ENCODE measurements at places on chromosomes 1 and 21. TPM values are rescaled to one million over a fixed set of nuclear protein-coding genes. Genes with fewer than 3 reads are reported as not detected.

FBXO2 gene
- total RNA-seq, result 0.56 TPM

C1QA gene
- total RNA-seq, result not detected

ESRRG gene
- total RNA-seq, result 0.56 TPM

NBPF10 gene
- 1.4 TPM for total RNA-seq

KCTD3 gene
- total RNA-seq, result 51.7 TPM

KRTAP21-1 gene
- not detected for total RNA-seq

DSTYK gene
- 18.3 TPM for total RNA-seq

PLD5 gene
- not detected for total RNA-seq

- no peak for DNase-seq
Observed at GRCh38 chr1:51989582-51990477, 670 bp downstream of the RAB3B start.

DNA sequence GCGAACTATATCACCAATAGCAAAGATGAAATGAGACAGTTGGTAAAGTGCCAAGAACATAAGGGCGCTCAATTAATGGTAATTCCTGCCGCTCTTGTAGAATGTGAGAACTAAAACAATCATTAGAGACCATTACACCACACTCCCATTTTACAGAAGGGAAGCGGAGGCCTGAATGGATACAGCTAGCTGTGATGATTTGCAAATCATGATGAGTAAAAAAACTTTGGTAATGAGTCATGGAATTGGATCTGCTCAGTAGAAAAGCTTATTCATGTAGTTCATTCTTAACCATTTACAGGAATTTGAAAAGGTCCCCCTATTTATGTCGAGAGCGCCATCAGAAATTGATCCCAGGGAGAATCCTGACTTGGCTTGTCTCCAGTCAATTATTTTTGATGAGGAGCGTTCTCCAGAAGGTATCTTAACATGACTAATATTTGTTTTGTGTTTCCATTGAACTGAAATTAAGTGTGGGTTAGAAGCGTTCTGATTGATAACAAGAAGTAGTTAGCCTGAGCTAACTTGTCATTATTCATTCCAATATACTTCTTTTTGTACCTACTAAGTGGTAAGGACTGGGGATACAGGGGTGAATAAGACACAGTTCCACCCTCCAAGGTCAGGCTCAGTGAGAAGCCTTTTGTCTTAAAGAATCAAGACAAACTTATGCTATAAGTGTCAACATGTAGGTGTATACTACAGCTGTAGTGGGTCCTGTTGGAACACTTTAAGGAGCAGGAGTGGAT lies 812 bp downstream of the TTC4 start:
- DNase-seq, result peak; percentile 81

DNA sequence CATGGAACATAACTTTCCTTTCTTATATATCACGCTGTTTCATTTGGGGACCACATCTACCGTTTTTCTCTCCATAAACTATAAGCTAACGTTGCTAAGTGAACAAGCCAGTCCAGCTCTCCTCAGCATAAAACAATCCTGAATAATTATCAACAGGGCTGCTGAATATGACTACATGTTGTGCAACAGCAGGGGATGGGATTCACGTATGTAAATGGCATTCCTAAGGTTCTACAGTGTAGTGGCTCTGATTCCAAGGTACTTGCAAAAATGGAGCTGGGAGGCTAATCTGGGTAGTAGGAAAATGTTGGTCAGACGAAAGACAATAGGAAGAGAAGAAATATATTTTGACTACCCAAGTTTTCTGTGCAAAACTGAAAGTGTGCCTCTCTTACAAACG lies 262.8 kb downstream of the RWDD3 start:
- DNase-seq, result no peak

DNA sequence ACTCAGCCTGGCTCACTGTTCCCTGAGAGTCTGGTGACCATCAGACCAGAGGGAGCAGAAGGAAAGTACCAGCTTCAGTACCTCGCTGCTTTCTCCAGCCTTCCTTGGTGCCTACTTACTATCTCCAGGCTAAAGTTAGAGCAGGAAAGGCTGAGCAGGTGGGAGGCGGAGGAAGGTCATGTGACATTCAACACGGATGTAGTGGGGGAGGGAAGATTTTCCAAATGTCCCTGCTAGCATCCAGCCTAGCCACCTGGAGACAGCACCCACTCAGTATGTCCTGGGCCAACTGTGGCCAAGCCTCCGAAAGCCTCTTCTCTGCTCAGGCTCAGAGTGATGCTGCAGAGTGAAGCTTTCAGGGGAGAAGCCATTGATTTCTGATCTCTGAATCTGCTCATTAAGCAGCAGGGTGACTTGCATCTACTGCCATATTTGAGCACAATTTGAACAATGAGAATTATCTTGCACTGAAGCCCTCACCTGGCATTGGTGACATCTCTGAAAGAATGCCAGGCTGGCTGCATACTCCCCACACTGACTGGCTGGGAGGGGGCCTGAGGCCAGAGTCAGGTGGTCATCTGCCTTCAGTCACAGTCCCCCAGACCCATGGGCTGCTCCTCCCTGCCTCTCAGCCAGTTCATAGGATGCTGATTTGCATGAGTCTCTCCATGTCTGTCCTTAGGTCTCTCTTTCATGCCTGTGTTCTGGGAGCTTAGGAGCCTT lies 86.2 kb downstream of the KCND3 start:
- DNase-seq, result no peak

DNA sequence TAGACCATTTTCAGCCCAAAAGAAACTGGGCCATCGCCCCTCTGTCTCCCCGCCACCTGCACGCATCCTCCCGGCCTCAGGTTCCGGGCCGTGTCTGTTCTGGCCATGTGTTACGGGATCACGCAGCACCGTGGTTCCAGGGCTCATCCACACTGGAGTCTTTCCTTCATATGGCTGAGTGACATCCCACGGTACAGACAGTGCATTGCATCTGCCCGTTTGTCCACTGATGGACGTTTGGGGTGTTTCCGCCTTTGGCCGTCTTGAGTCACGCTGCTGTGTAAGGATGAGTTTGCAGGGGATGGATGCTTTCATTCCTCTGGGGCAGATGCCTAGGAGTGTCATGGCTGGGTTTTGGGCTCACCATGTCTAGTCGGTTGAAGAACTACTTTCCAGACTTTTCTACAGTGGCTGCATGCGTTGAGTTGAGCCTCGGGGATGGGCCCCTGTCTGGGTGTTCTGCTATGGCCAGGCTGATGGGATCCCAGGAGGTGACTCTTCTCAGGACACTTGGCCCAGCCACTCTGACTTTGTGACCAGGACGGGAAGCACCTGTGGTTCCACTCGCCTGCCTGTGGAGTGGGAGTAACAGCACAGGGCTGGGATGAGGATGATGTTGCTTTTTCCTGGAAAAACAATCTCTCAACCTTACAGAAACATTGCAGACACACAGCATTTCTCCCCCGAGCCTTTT lies 16.8 kb downstream of the RRP1 start:
- no peak for DNase-seq

DNA sequence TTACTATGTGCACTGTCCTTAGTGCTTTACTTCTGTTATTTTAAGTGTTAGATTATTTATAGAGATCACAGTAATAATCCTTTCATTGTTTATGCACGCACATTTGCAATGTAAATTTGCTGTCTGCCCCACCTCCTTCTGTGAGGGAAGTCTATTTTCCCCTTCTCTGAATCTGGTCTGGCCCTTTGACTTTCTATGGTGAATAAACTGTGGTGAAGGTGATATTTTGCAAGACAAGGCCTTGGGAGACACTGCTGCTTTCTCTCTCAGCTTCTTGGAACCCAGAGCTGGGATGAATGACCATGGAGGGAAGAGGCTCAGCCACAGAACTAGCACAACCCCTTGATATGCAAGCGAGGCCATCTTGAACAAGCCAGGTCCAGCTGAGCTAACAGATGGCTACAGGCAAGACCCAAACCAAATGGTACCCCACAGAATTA lies 156.3 kb downstream of the ST6GALNAC3 start:
- DNase-seq, result no peak

DNA sequence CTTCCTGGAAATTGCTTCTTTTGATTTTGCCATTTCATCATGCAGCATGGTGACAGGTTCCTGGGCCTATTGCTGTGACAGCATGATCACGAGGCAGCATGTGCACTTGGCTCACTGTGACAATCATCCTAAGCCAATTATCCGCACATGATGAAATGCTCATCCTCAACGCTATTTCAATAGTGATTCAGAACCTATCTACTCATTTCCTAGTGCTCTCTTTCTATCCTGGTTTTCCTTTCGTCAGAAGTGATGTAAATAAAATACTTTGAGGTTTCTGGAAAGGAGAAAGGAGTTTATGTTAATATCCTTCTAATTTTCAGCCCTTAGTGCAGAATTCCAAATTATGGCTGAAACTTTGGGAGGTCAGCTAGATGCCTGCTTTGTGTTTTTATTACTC lies 110.6 kb upstream of the ADAMTS5 start:
- peak; percentile 17 for DNase-seq

DNA sequence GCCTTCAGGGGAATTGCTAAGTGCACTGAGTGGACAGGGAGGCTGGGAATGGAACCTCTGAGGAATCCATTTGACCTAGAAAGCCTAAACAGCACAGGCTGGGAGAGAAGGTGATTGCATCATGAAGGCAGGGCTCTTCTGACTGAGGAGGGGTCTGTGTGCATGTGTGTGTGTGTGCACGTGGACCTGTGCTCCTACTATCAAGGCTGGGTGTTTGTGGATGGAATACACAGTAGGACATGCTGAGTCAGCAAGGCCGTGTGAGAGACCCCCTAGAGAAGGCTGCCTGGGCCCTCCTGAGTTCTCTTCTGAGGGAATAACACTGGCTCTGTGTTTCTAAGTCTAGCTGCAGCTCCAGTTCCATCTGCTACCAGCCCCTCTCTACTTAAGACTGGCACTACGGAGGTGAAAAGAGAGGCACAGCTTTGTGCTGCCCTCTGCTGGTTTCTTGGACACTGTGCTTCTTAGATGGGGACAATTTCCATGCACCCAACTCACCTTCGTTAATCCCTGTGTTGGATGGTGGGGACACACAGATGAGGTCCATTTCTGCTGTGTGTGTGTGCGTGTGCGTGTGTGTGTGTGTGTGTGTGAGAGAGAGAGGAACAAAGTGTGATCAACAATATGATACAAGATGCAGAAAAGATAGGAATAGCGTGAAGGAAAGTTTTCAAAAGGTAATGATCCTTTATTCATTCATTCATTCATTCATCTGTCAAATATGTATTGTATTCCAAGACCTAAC lies 6.2 kb upstream of the EFCAB14 start:
- DNase-seq, result peak; percentile 85

- no peak for DNase-seq
Observed at GRCh38 chr1:115289940-115290339, 48.1 kb downstream of the NGF start.

DNA sequence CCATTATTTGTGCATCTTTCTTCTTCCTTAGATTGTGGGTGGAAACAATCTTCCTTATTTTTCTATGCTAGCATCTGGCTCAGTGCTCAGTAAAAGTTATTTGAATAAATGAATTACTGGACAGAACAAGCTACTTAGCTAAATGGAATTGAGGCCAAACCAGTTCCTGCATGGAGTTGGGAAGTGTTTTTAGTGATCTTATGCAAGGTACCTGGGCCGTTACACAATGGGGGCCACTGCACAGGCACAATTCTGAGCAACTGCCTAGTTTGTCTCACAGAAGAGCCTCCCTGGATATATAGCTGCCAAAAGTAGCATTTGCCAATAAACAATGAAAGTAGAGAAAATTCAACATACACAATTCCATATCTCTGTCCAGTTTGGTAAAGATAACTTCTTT lies 27.0 kb upstream of the SERBP1 start:
- no peak for DNase-seq

DNA sequence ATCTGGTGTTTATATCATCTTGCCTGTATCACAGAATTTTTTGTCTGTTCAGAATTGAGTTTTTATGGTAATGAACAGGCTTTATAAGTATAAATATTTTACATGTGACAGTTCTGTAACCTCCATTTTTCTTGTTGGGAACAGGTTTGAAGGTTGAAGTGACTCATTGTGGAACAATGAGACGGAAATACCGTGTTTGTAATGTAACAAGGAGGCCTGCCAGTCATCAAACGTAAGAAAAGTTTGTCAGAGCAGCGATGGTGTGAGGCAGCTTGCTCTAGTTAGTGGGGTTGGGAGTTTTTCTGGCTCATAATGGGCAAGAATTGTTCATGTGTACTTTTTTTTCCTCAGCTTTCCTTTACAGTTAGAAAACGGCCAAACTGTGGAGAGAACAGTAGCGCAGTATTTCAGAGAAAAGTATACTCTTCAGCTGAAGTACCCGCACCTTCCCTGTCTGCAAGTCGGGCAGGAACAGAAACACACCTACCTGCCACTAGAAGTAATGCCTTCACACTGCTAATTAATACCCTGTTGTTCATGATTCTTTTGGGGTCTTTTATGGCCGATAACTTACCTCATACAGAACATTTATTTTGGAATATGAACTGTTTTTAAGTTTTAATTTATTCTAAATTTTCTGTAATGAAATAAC lies 75.2 kb upstream of the TEKT2 start:
- DNase-seq, result peak; percentile 74

DNA sequence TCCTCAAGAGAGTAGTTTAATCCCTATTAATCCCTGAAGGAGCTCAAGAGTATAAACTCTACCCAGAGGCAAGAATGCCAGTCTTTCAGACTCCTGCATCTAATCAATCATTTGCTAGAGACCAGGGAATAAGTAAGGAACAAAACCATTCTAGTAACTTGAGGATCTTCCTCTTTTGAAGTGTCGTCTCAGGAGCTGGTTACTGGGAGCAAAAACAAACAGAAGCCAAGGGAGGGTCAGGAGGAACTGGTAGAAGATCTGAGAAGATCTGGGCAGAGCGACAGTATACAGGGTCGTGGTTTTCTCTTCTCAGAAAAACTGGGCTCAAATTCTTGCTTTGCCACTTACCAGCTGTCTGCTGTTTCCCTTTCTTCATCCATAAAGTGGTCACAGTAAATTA lies 69.3 kb downstream of the RPS6KA1 start:
- no peak for DNase-seq

DNA sequence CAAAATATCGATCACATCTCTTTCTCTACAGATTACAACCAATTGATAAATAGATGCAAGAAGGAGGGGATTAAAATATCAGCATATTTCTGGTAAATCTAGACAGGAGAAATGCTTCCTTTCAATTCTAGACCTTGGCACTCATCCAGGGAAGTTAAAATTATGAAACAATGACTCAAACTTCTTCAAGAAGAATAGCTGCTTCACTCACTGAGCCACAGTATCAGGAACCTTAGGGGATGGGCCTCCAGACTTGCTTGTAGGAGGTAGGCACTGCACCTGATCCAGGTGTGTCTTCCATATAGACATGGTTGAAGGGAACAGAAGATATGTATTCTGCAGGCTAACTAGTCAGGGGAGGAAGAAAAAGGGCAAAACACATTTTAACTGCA lies 9.8 kb downstream of the SLAMF7 start:
- no peak for DNase-seq

- DNase-seq, result no peak
Observed at GRCh38 chr1:85116856-85117255, 68.6 kb upstream of the MCOLN3 start.
